ENCODE measurements at places on chromosomes 6 and 20.

- no peak for DNase-seq
Measured at GRCh38 chr6:31538805-31539400, 2.9 kb downstream of the DDX39B start.

- no peak for DNase-seq
Measured at GRCh38 chr20:30816182-30816645, 441.2 kb upstream of the DEFB115 start.

- no peak for DNase-seq
Measured at GRCh38 chr6:159933077-159933476, 35.8 kb upstream of the IGF2R start.

DNA sequence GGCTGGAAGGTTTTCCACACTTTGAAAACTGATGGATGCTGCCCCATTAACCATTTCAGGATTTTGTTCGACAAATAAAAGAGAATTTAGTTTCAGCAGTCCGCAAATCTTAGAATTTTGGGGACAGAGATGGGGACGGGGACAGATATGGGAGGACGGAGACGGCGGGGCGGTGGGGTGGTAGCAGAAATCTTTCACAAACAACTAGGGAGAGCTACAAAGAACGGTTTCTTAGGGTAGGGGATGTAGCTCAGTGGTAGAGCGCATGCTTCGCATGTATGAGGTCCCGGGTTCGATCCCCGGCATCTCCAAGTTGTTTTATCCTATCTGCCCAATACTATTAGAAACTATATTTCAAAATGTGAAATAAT, 15.1 kb downstream of the HMGN4 start:
- peak; percentile 87 for DNase-seq

DNA sequence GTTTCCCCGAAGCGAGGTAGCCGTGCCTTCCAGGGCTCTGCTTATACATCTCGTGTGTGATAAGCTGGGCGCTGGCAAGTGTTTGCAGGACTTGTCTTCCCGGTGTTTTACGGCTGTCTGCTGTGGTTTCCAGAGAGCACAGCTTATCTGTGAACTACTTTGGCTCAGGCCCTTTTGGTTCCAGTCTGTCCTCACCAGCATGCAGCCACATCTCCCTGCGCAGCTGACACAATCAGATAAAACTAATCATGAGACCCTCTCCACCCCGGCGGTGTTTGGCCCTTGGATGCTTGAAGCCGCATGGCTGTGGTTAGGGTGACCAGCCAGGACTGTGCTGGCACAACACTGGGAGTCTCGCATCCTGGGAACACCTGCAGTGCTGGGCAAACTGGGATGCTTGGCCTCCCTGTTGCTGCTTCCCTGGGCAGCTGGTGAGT, 241.8 kb upstream of the FOXQ1 start:
- DNase-seq, result no peak

DNA sequence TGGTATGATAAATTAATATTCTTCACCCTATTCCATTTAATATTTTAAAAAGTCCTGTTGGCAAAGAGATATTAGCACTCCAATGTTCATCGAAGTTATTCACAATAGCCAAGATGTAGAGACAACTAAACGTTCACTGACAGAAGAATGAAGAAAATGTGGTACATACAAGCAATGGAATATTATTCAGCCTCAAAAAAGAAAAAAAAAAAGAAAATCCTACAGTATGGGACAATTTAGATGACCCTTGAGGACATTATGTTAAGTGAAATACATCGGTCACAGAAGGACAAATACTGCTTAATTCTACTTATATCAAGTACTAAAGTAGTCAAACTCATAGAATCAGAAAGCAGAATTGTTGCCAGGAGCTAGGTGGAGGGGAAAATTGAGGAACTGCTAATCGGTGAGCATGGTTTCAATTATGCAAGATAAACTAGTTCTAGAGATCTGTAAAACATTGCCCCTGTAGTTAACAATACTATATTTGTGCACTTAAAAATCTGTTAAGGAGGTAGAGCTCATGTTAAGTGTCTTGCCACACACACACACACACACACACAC, 4.7 kb downstream of the GCLC start:
- DNase-seq, result no peak

GRCh38 chr20:47317127-47317895, 39.2 kb downstream of the ZMYND8 start:
- DNase-seq, result peak; percentile 44

- DNase-seq, result no peak
Measured at GRCh38 chr20:641516-641875, 11.5 kb downstream of the SRXN1 start.
